ENCODE measurements at places on chromosomes 6 and 20.

- DNase-seq: no peak
Observed at GRCh38 chr20:63117151-63117550, 98.8 kb downstream of the YTHDF1 start.

DNA sequence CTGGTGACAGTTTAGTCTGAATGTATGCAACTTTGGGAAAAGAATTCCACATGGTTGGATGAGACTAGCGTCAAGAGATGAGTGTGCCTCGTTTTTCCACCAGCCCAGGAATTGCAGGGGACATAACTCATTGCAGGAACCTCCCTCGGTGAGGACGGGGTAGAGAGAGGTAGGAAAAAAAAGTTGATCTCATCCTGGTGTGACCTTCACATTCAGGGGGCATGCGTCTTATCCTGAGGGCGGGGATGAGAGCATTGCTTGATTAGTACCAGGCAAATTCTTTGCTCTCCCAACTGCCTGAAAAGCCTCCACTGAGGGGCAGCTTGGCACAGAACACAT, 11.8 kb downstream of the TLDC2 start:
- DNase-seq: no peak

- no peak for DNase-seq
Observed at GRCh38 chr6:34288581-34288980, 39.8 kb upstream of the SMIM29 start.

DNA sequence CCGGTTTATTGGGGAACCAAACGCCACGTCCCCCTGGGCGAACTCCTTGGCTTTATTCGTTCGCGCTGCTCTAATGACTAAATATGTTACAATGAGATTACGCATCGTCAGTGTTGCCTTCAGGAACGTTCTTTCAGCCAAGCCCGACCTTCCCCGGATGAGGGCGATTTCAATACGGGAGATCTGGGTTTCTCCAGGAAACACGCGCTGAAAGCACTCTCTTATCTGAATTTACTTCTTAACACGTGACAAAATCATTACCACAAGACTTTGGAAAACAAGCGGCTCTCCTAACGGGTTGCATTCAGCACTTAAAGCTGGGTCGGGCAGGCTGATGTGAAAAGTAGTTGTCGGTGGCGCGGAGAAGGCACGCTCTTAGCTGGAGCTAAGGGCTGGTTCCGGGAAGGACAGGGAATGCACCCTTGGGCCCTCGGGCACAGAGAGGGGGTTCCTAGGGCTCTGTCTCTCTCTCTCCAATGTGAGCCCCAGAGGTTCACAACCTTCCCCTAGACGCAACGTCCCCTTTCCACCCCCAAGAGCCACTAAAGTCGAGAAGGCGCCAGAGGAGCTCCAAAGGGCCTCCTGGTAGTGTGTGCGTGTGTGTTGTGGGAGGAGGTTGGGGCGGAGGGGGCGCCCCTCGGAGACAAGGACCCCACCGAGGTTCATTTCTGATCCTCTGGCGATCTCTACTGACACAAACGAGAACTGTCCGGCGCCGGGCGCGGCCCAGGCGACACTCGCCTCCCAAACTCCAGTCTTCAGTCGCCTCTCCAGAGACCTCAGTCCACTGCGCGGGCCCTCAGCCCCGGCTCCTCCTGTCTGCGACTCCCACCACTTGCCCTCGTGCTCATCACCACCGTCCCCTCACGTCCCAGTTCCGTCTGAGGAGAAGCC, 7.1 kb upstream of the NKX2-2 start:
- DNase-seq: no peak

DNA sequence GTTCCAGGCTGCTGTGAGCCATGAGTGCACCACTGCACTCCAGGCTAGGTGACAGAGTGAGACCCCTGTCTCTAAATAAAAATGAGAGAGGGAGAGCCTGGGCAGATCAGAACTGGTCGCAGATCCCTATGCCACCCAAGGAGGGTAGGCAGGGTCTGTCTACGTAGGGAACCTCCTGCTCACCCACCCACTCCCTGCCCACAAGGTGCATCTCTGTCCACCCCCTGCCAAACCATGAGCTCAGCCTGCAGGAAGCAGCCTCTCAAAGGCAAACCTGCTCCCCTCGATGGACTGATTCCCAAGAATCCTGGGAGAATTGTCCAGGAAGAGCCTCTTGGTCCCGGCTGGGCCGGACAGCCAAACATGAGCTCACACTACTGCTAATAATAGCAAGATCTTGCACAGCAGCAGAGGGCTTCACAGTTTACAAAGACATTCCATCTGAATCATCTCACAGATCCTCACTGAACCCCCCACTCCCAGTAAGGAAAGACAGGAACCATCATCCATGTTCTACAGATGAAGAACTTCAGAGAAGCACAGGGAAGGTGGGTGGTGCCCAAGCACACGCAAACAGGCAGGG, 27.8 kb upstream of the TLDC2 start:
- peak; percentile 65 for DNase-seq

DNA sequence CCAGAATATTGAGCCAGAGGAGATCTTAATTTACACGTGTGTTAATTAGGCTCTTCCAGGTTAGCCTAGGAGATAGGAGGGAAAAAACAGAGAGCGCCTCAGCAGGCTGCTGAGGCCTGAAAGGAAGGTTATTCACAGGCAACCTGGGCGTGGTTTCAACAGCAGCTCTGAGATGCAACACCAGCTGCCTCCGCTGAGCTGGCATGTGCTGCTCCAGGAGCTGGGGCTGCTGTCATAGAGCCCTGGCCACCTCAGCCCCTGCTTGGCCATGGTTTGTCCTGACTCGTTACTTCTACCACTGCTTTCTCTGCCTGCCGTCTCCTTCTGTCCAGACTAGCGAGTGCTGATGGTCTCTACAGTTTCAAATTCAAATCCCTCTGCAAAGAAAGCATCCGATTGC, 32.4 kb upstream of the RPP40 start:
- no peak for DNase-seq

- DNase-seq: peak; percentile 77
Observed at GRCh38 chr6:108622641-108623298, 62.1 kb downstream of the FOXO3 start.

DNA sequence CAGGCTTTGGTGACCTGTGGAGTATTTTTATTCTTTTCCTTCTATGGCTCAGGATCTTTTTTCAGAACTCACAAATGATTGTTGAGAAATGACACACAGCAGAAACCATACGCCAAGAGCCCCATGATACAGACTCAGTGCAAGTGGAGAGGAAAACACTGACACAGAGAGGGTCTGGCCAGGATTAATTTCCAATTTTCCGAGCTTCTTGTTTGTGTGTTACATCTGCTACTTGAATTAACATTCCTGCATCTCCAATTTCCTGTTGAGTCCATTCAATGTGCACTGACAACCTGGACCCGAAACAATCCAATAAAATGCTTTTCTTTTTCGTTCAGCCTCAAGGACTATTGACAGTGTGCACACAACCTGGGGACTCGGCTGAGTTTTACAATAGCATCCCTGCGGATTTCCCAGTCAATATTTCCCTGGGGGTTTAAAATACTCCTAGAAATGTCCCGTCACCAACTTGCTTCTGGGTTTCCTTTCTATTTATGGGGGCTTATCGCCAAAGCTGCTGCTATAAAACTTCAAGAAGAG, 4.9 kb upstream of the MLN start:
- DNase-seq: no peak

DNA sequence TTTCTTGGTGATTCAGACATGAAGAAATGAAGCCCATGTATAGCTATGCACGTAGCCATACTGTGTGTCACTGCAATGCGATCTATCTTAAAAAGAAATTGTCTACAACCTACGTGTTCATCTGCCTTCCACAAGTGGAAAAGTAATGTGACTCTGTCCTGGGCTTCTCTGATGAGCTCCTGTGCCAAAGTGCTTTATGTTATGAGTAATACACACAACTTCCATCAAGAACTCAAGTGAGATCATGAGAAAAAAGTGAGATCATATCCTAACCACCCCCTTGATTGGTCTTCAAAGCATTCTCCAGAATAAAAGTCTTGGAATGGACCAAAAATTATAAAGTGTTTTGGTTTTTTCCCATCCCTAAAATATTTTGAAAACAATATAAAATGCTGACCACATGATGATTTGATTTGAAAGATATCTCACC, 114.3 kb downstream of the DST start:
- DNase-seq: peak; percentile 77

- no peak for DNase-seq
Observed at GRCh38 chr6:96755096-96755495, 82.2 kb downstream of the GPR63 start.

DNA sequence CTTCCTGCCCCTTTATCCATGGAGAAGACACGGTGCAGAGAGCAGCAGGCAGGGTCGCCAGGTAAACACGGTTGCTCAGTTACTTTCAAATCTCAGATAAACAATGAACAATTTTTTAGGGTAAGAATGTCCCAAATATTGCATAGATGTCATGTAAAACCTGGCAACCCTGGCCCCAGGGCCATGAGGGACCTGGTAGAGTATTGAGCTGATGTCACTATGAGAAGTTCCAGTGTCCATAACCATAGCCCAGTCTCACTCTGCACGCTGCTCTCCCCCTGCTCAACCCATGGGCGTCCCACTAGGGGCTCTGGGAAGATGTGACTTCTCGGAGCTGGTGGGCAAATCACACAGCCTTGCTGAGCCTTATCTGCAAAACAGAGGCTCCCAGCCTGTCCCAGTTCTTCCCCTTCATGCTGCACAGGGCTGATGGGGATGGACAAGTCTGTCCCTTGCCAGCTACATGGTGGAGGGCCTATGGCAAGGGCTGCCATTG, 71.3 kb upstream of the TOP1 start:
- no peak for DNase-seq

DNA sequence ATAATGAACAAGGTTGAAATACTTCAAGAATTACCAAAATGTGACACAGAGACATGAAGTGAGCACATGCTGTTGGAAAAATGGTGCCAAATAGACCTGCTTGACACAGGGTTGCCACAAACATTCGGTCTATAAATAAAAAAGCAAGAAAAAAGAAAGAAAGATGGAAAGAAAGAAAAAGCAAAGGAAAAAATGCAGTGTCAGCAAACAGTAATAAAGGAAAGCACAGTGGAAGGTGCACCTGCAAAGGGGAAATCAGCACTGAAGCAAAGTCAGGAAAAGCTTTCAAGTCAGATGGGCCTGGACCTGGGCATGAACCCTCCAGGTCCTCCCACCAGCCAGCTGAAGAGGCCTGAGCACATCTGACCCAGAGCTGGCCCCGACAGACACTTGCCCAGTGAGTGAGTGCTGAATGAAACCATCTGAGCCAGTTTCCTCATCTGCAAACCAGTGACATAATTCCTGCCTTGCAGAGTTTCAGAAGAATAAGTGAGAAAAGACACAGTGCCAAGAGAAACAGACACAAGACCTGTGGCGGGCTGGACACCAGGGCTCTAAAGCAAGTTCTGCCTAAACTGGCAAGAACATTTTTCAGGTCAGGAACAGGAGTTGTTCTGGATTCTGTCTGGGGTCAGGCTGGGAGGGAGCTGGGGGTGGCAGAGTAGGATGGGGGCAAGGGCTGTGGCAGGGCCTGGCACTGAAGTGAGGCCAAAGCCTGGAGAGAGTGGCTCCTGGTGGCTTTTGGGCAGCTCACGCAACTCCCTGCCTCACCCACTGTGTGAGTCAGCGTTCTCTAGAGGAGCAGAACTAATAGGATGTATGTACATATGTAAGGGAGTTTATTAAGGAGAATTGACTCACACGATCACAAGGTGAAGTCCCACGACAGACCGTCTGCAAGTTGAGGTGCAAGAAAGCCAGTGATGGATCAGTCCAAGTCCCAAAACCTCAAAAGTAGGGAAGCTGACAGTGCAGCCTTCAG, 23.9 kb upstream of the MICB start:
- no peak for DNase-seq

DNA sequence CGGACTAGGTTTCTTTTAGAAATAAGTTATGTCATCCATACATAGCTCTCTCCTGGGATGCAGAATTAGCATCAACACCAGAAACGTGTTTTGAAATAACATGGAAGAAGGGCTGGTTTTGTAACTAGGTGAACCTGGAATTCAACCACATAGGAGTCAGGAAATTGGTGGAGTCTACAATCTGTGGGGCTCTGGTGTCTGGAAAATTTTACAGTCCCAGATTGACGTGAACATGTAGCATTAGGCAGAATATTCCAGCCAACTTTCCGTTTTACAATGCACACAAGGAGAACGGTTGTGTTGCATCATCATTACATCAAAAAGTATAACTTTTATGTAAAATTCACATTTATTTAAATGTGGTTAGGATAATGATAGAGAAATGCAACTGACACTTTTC, 1.9 kb downstream of the KCNQ5 start:
- DNase-seq: no peak

DNA sequence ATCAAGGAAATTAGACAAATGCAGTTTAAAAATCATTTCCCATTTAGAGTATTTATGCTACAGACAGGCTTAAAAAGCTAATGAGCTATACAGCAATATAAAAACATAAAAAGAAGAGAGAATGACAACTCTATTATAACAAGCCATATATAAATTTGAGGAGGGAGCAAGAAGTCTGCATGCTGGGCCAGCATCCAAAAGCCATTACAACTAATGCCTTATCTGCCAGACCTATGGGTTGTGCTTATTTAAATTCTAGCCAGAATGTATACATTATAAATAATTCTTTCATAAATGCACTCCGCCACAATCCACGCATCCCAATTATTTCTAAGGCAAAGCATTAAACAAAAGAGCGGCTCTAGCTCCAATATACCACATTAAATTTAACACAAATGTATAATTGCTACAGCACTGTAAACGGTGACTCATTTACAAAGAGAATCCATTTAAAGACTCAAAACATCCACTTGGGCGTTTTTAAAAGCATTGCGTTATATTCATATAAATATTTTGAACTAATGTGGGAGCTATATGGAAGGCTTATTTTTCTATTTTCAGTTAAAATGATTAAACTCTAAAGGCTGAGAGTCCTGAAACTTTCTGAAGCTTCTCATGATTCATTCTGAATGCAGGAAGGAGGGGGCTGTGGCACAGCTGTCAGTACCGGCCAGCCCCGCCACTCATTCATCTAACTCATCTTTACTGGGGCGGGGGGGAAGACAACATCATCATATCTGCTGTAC, 37.7 kb upstream of the RAB22A start:
- DNase-seq: no peak

DNA sequence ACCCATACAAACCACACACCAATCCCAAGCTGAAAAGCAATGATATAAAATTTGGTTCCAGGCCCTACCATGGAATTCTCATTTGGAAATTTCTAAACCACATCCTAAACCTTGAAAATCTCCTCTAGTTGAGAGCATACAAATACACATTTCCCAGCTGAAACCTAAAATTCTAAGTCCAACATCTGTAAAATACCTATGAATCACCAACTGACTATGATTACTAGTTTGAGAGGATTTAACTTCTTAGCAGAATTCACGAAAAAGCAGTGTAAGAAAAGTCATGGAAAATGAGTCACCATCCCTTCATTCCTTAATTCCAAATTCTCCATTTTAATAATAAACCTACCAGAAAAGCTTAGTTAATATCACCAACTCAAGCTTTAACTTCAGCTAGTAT, 15.4 kb downstream of the RANBP9 start:
- DNase-seq: peak; percentile 71

GRCh38 chr6:38906582-38906981, 142.0 kb upstream of the GLP1R start:
- DNase-seq: no peak

DNA sequence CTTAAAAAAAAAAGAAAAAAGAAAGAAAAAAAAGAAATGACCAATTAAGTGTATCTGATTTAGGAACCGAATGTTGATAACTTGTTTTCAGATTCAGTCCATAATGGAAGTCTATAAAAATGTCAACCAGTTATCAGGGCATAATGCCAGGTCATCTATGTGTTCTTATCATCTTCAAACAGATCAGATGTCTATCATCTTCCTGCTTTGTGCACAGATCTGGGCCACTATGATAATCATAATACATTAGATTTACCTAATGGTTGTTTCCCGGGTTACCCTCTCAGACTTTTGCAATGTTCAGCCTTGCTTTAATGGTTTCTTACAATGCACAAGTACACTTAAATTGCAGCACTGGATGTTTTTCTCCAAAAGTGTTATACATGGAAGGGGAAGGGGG, 100.6 kb downstream of the NKAIN2 start:
- no peak for DNase-seq

Data from fibroblast of skin of left biceps (primary cell).